ENCODE measurements at places on chromosomes 2 and 18.

- no peak for DNase-seq
These were observed 164.0 kb downstream of the MYO3B start for GRCh38 chr2:170341684-170342623.

- DNase-seq, result no peak
These were observed 46.6 kb downstream of the THUMPD2 start for GRCh38 chr2:39732482-39732881.

DNA sequence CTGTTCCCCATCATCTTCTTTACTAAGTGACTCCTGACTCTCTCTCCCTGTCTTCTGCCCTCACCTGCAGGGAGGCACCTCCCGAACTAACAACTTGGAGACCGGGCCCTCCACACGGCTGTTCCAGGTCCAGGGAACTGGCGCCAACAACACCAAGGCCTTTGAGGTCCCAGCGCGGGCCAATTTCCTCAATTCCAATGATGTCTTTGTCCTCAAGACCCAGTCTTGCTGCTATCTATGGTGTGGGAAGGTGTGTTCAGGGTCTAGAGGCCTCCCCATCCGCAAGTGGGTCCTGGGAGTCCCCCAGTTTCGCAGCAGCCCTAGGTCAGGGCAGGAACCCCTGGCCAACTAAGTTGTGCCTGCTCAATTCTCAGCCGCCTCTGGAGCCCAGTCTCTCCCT, 15.5 kb downstream of the VIL1 start:
- DNase-seq, result no peak

GRCh38 chr2:71706121-71706520, 252.8 kb downstream of the DYSF start:
- DNase-seq, result no peak

DNA sequence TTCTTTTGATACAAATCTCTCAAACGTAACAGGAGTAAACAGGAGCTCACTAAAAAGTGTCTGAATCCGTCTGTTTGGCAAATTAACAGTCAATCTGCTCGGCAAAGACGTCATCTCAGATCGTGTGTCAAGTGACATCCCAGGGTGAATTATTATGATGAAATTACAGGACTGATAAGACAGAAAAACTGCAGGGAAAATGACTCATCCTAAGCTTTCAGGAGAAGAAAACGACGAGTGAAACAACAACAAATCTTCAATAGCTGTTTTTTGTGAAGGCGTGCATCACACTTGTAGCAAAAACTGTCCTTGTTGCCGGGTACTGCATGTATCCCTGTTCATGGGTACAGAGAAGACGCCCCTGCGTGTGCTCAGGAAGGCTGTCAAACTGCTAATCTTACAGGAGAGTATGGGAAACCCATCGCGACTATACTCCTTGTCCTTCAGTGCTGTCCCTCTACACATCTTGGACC, 24.9 kb downstream of the EPB41L3 start:
- DNase-seq, result no peak

GRCh38 chr2:232833830-232834229, 36.2 kb upstream of the SNORC start:
- no peak for DNase-seq

GRCh38 chr2:207244971-207245925, 79.5 kb upstream of the KLF7 start:
- DNase-seq, result no peak

- peak; percentile 76 for DNase-seq
These were observed 18.0 kb upstream of the FAP start for GRCh38 chr2:162261032-162261945.

- DNase-seq, result peak; percentile 48
These were observed 475.0 kb upstream of the POU3F3 start for GRCh38 chr2:104378853-104379374.

- DNase-seq, result peak; percentile 39
These were observed 620 bp upstream of the SLC9A2 start for GRCh38 chr2:102618452-102619413.

GRCh38 chr2:215746226-215746886, 267.0 kb downstream of the MREG start:
- no peak for DNase-seq

GRCh38 chr2:1704631-1705556, 39.4 kb downstream of the PXDN start:
- DNase-seq, result no peak

- DNase-seq, result no peak
These were observed 7.5 kb upstream of the SERPINB13 start for GRCh38 chr18:63579616-63580015.

DNA sequence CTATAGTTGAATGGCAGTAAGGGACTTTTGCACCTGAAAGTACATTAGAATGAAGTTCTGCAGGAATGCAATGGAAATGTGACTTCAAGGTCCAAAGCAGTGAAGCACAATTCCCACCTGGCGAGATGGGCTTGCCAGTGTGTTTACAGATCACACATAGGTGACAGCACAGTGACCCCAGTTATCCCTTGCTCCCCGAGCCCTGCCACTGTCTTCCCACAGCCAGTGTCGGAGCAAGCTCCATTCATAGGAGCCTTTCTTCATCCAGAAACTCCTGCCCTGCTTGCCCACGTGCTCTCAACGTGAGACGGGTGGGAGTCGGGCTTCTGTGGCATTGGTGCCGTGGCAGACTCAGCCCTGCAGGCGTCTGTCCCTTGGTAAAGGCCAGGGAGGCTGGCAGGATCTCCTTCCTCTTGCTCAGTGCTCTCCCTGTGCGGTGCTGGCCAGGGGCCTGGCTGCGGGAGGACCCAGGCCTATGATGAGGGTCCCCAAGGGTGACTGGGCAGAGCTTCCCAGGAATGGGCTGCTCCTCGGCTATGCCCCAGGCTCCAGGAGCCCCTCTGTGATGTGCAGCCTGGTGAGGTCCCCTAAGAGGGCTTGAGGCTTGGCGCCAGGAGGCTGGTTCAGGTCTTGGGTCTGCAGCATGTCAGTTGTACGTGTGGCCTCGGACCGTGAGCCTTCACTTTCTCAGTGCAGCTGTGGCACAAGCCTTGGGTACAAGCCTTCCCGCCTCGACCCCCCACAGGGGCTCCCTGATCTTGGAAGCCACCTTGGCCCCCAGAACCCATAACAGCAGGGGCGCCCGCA, 40.2 kb downstream of the SNED1 start:
- no peak for DNase-seq

DNA sequence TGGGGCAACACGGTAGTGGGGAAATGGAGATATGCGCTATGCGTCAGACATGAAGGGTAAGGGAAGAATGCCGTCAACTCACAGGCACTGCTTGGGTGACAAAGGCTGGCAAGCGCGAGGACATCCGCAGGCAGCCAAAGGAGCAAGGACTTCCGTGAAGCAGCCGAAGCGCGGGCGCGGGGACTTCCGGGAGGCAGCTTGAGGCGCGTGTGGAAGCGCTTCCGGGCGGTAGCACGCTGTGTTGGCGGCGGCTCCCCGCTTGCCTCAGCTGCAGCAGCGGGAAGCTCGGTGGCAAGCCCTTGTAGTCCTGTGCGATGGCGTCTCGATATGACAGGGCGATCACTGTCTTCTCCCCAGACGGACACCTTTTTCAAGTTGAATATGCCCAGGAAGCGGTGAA, at the start of gene PSMA8:
PSMA8 (plus strand) TSS at position 218 of the 400 bp plus-strand sequence; CDS start at position 315, 97 bp downstream.
- no peak for DNase-seq

Data from left hindlimb (tissue), 1 donor.